Diencephalon (tissue), 1 donor: ENCODE measurements at places on chromosomes 12 and 14. TPM values are rescaled to one million over a fixed set of nuclear protein-coding genes. Genes with fewer than 3 reads are reported as not detected.

The PWP1 gene
- total RNA-seq = 66.0 TPM

The EML5 gene
- total RNA-seq = 45.4 TPM

The IQSEC3 gene
- 11.1 TPM for total RNA-seq

The TAS2R8 gene
- total RNA-seq = 0.69 TPM

The SMARCC2 gene
- total RNA-seq = 108 TPM

The SERPINA6 gene
- total RNA-seq = not detected

The VRTN gene
- total RNA-seq = not detected

The A2M gene
- 87.9 TPM for total RNA-seq

The KRT82 gene
- total RNA-seq = not detected

The DIO2 gene
- total RNA-seq = 10.8 TPM
